ENCODE measurements at places on chromosomes 1 and 21. TPM values are rescaled to one million over a fixed set of nuclear protein-coding genes. Genes with fewer than 3 reads are reported as not detected.

DNA sequence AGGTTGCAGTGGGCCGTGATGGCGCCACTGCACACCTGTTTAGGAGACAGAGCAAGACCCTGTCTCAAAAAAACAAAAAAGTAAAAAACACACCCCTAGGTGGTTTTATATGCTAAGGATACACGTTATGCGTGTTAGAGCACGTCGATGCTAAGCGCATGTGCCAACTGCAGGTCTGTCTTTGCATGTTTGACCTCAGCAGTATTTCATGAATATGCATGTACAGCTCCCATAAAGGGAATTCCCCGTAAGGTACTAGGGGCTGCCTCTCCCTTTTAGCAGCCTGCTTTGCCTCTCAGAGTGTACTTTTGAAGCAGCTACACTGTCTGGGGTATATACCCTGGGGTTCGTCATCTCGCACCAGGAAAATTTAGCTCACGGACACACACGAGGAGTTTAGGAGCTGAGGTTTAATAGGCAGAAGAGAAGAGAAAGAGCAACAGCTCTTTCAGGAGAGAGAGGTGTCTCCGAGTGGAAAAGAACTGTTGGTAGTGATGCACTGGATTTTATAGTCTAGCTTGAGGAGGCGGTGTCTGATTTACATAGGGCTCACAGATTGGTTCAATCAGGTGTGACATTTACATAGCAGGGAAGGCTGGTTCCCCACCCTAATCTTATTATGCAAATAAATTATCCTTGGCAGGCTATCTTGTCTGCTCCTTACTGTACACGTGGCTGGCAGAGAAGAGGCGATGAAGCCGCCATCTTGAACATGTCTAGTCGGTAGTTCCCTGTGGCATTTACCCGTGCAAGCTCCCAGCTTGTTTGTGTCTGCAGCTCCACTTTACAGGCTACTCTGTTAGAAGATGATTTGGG lies 4.2 kb upstream of the OTUD3 start:
- DNase-seq = no peak

- no peak for DNase-seq
These were observed 2.3 kb upstream of the ECE1 start for GRCh38 chr1:21292503-21292983.

DNA sequence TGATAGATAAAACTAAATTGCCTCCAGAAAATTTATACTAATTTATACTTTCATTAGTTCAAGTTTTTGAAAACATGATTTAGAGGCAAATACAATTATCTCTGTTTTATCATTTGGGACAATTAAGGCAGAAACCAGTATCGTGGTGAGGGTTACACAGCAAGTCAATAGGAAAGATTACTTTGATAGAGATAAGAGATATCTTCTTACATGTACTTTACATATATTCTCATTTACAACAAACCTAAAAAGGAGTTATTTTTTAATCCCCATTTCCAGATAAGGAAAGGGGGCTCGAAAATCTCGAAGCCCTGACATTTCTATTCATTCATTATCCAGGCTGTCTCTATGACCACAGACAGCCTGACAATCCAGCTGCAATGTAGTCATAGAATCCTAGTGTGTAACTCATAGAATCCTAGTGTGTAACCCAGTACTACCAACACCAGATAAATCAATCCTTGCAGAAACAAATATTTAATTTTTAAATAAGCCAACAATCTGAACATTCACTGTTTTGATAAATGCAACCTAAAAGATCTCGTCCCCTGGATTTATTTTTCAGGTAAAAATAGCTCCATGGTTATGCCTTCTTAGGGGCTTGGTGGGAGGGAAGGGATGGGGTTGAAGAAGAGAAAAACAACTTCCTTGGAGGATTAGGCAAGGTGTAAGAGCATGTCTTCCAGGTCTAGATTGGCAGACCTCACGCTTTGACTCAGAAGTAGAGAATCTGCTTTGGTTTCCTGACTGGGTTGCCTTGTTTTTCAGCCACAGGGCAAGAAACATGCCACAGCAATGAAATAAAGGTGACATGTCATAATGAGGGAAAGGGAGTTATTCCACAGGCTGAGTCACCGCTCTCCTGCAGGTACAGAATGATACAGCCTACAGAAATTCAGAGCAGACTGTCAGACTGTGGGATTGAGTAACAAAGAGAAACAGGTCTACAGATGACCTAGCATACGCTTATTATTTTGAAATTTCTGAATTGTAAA lies 45.6 kb downstream of the IRF2BP2 start:
- no peak for DNase-seq

GRCh38 chr1:39370602-39371001 lies 120.8 kb upstream of the BMP8A start:
- DNase-seq = no peak

- no peak for DNase-seq
These were observed 18.1 kb upstream of the SNX27 start for GRCh38 chr1:151593730-151594129.

DNA sequence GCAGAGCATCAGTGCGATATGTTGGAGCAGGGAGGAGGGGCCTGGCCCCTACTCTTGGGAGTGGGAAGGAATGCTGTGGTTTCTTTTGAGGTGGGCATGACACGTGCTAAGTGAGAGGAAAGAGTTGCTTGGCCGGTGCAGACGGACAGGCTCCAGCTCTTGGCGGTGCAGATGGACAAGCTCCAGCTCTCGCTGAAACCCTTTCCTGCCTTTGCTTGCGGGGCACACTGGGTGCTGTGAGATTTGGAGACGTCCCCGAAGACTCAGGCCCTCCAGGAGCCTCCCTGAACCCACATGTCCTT lies 15.9 kb downstream of the PDXK start:
- no peak for DNase-seq

C8B gene
- not detected for total RNA-seq

AQP10 gene
- total RNA-seq = not detected

Data from activated T-cell treated with anti-CD3 and anti-CD28 coated beads, Interleukin-2, amount 50 U/mL, for 4 hours (primary cell).